ENCODE measurements at places on chromosomes 1 and 21. TPM values are rescaled to one million over a fixed set of nuclear protein-coding genes. Genes with fewer than 3 reads are reported as not detected.

Gene ARHGAP30
- not detected for total RNA-seq

Gene BARHL2
- total RNA-seq: not detected

Gene DCST1
- not detected for total RNA-seq

Gene NMNAT2
- 0.39 TPM for total RNA-seq

Gene NUDT4B
- 21.9 TPM for total RNA-seq

Gene C4BPA
- total RNA-seq: not detected

All from hair follicular keratinocyte (primary cell).